Endothelial cell (in vitro differentiated cells): ENCODE measurements at places on chromosomes 1 and 21. TPM values are rescaled to one million over a fixed set of nuclear protein-coding genes. Genes with fewer than 3 reads are reported as not detected.
A peak's percentile ranks its signal among the peaks of the same experiment; 100 is the strongest.

The GCSAML gene
- total RNA-seq, result 0.23 TPM

The GPR52 gene
- 0.67 TPM for total RNA-seq

The HNRNPCL1 gene
- total RNA-seq, result not detected

The ZNF684 gene
- 4.3 TPM for total RNA-seq

GRCh38 chr1:97034651-97035050, 313.1 kb downstream of the PTBP2 start:
- no peak for DNase-seq

DNA sequence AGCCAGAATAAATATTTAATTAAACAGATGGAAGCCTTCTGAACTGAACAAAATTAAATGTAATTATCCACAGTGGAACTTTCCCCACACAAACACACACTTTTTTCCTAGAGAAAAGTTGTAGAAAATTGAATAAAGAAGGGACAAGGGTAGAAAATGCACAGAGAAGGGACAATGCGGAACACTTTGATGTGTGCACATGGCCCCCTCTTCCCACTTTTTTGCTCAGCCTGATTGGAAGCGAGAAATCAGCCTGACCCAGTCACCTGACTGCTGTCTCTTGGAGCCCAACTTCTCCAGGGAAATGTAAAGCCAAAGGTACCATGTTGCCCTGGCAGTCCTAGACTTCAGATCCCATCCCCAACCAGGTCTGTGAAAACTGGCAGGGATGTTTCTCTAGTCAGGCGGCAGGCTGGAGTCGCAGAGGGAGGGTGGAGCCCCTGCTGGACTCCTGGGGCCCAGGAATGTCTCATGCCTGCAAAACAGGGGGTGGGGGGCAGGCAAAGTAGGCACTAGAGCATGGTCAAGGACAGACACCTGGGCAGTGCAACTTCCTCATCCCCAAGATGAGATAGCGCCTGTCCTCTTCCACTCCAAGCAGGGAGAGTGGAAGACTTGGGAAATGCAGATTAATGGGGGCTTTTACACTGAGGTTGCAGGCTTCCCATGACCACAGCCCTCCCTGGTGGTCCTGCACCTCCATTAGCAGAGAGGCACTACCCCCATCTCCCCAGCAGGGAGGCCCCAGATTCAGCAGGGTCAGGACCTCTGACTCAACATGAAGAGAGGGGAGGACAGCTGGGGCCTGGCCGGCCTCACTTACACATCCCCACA, 2.8 kb downstream of the CERS2 start:
- no peak for DNase-seq

GRCh38 chr1:245589316-245589715, 434.5 kb downstream of the KIF26B start:
- no peak for DNase-seq

DNA sequence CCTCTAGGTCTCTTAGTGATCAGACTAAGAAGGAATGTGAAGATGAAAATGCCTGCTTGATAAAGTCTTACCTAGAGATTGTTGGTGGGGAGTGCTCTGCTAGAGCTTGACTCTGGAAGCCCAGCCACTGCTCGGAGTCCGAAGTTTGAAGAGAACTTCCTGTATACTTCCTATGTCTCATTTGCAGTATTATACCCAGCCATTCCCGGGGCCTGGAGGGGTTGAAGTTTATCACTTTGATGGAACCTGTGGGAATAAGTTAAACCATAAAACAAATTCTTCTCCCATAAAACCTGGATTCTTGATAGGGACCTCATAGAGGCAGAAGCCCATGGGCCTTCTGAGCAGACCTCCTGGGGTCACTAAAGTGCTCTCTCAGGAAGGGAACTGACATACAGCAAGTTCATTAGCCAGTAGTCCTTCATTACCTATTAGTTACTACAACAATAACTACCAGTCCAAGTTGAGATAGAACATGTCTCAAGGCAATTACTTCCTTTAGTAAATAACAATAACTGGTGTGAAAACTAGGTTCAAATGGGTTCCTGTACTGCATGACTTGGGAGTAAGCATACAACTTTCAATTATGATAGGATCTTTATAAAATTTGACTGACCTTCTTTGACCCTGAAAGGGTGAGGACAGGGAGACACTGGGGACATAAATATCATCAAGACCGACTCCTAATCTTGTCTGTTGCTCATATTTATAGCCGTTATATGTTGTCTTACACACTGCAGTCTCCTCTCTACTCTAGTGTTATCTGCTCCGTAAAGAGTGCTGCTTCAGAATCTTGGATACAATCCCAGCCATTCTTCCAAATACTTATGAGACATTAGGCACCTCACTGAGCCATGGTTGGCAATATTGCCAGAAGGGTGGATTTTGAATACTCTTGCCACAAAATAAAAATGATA, at the start of gene OR6N1:
TSS of gene OR6N1 (minus strand) at position 246 of the 917 bp plus-strand sequence. CDS start 5,513 bp downstream, outside the sequence.
- no peak for DNase-seq

DNA sequence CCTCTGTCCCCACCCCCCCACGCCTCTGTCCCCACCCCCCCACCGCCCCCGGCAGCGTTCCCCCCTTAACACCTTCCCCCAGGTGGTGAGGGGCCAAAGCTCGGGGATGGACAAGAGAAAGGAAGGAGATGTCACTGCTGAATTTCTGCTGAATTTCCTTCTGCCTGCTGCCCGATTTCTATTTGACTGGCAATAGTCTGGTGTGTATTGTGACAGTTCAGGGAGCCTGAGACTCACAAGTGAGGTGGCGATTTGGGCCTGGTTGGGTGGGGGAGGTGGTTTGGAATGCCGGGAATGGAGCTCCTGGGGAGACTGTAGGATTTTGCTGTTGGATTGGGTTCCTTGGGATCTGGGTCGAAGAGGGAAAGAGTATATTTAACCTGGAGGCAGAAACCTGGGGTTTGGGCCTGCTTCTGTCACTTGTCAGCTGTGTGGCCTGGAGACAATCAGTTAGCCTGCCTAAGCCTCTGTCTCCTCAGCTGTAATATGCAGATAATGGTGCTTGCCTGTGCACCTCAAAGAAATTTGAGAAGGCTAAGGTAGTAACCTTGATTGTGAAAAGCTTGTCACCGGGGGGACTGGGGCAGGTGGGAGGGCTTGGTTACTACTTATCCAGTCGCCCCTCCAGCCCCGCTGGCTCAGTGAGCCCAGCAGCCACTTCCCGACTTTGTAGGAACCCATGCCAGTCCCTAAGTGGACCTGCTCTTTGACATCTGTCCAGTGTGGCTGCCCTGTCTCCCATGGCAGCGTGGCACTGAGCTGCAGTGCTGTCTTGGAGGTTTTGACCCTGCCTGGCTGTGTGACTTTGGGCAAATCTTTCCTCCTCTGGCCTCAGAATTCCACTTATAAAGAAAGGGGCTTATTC, 7.7 kb upstream of the LMNA start:
- DNase-seq, result no peak

- DNase-seq, result no peak
These were observed 6.0 kb downstream of the CLSTN1 start for GRCh38 chr1:9817734-9818133.

DNA sequence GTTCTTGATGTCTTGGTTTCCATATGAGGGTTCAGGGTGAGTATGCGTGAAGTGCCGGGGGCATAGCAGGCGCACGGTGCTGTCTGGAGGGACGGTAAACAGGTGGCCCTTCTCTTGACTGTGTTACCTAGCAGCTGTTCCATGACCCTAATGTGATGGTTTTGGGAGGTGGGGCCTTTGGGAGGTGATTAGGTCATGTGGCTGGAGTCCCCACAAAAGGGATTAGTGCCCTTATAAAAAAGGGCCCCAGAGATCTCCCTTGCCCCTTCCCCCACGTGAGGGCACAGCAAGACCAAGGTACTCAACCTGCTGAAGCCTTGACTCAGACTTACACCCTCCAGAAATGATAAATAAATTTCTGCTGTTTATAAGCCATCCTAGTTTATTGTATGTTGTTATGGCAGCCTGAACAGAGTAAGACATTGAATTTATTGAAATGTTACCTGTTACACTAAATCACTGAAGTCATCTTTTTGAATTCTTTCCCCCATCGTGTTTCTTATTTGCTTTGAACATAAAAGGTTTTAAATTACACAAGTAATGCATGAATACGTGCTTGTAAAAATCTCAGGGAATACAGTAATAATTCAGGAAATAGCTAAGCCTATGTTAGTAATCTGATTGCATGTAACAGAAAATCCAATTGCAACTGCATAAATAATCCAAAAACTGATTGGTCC, 15.6 kb downstream of the TRAPPC10 start:
- no peak for DNase-seq

DNA sequence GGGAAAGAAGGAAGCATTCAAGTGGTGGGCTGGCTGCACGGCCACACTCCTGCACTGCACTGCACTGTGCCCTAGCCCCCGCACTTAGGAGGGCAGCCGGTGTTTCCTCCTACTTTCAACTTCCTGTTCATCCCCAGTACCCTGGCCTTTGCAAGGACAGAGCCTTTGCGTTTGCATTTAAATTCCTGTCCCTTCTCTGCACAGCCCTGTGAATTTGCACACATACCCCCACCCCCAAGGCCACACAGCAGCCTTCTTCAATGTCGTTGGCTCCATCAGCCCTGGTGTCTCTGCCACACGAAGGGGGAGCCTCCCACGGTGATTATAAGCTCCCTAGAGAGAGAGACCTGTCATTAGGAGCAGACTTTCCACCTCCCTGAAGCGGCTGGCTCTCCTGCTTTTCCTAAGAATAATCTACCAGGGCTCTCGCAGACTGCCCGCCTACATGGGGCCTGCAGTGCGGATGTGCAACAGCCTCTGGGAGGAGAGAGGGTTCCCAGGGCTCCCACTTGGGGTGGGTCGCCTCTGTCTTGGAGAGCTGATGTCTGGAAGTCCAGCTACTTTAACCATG, 13.2 kb upstream of the SLC45A3 start:
- no peak for DNase-seq

DNA sequence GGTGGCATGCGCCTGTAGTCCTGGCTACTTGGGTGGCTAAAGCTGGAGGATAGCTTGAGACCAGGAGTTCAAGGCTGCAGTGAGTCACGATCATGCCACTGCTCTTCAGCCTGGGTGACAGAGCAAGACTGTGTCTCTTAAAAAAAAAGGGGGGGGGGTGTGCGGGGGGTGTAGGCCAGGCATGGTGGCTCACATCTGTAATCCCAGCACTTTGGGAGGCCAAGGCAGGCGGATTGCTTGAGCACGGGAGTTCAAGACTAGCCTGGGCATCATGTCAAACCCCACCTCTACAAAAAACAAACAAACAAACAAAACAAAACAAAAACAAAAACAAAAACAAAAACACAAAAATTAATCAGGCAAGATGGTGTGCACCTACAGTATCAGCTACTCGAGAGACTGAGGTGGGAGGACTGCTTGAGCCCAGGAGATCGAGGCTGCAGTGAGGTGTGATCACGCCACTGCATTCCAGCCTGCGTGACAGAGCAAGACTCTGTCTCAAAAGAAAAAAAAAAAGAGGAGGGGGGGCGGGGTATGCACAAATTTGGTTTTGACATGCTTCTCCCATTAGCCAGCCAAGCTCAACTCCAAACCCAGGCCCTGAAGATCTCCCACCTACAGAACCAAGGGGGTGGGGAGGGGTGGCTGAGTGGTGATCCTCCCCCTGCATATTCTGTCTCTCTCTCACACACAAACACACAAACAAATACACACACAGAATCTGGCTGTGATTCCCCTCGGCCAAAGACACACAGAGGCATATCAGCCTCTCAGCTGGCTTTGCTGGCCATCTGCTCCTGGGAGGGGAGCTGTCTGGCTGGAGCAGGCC, 3.1 kb downstream of the PTAFR start:
- no peak for DNase-seq

DNA sequence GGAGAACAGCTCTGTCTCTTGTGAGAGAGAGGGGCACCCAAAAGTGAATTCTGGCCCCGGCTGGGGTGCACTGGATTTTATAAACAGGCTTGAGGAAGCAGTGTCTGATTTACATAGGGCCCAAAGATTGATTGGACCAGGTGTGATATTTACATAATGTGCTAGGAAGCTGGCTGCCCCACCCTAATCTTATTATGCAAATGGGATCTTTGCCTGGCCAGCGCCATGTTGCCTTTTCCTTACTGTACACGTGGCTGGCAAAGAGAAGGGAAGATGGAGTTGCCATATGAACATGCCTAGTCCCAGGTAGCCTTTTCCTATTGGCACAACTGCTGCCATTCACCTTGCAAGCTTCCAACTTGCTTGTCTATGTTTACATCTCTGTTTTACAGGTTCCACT, 29.0 kb upstream of the CFHR4 start:
- no peak for DNase-seq

DNA sequence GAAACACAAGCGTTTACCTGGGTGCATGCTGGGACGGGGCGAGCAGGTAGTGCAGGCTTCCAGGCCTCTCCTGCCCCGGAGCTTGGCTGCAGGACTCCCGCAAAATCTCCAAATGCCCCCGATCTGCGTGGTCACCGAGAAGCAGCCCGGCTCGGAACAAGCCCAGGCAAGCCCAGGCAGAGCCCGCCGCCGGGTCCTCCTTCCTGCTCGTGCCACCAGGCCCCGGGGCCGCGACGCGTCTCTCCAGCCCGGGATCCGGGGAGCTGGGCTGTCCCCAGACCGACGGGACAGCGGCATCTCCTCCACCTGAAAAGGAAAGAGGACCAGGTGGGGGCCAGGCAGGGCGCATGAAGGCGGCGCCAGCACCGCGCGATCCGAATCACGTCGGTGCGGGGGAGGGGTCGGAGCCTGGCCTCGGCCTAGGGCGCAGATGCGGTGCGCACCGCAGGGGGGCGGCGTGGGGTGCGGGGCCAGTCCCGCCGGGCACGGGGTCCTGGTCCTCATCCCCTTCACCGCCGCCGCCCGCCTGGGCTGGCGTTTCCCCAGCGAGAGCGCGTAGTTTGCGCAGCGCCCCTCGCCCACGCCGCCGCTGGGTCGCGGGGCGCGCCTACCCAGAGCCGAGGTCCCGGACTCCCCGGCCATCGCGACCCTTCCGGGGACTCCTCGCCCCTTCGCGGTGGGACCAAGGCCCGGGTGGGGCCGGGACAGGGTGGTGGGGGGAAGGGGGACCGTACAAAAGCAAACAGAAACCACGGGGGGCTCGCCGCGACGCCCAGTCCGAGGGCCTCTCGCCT, 52.4 kb upstream of the H6PD start:
- peak; percentile 58 for DNase-seq

- DNase-seq, result no peak
These were observed 12.8 kb downstream of the CACHD1 start for GRCh38 chr1:64482720-64483119.

- DNase-seq, result no peak
These were observed 5.2 kb upstream of the PLA2G2D start for GRCh38 chr1:20124456-20125057.

DNA sequence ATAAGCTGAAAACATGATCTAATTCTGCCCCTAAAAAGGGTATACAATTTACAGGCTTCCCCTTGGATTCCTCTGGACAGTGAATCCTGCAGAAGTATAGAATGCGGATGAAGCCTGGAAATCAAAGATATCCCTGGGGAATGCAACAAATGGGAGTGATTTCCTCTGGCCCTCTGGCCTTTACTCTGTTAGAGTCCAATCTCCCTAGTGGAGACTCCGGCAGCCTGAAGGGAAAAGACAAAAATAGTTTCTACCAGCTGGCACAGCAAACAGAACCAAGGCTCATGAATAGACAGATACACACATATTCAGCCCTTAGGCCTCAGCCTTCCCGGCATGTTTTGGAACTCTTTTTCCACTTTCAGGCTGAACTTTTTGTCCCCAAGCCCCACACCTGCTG, 3.9 kb upstream of the LRRC52 start:
- no peak for DNase-seq
